Spinal cord (tissue), 10 donors: ENCODE measurements at places on chromosomes 2 and 18. TPM values are rescaled to one million over a fixed set of nuclear protein-coding genes. Genes with fewer than 3 reads are reported as not detected.

Gene CD8A
- polyA plus RNA-seq, result 3.9 TPM

DNA sequence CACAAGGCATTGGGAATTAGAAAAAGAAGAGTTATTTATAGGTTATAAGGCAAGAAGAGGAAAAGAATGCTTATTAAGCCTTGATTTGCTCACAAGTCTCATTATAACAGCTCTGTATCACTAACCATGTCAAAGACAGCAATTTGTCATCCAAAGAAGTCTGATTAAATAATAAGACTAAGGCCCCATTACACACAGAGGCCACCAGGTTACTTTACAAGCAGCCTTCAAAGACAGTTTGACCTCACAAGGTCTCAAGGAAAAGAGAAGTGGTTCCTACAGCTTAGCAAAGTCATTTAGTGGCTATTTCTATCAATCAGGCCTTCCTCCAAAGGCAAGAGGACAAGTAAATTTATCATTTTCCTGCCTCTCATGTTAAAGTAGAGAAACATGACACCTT, 188.5 kb downstream of the MBD2 start:
- no peak for DNase-seq

DNA sequence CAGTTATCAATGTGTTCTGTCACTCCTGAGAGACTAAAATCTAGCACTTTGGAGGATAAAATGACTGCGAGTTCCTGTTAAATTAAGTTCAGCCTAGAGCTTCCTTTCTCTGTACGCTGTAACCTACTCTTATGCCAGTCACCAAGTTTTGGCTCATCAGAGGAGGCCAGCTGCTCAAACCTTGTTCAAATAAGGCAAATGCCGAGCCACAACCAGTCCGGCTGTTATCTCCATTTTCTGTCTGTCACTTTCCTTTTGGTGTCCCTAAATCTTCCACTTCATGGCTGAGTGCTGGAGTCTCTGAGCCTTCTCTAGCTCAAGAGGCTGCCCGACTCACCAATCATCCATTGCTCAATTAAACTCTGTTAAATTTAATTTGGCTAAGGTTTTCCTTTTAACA, 33.5 kb upstream of the PXDN start:
- no peak for DNase-seq

GRCh38 chr2:10164601-10165000, 42.1 kb downstream of the RRM2 start:
- DNase-seq, result no peak

- no peak for DNase-seq
These were observed 17.3 kb downstream of the PLCL1 start for GRCh38 chr2:197821550-197822289.

- DNase-seq, result no peak
These were observed 165.5 kb upstream of the ACVR2A start for GRCh38 chr2:147679191-147679954.

DNA sequence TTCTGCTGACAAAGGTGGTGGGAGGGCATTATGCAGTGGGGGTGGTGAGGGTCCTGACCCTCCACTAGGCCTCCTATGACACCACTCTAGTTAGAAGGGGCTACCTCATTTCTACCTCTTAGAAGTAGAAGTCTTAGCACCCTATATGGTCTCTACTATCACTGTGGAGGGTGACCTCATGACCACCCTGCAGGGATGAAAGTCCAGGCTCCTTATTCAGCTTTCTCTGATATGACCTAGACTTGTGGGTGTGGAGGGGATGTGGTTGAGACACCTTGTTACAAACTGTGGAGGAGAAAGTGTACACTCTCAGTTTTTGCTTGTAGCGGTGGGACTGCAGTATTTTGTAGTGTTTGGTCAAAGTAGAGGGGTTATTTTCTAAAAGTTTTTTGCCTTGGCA, 18.6 kb downstream of the TMEM182 start:
- DNase-seq, result no peak

- DNase-seq, result no peak
These were observed 295.9 kb upstream of the CRIM1 start for GRCh38 chr2:36059691-36060090.

DNA sequence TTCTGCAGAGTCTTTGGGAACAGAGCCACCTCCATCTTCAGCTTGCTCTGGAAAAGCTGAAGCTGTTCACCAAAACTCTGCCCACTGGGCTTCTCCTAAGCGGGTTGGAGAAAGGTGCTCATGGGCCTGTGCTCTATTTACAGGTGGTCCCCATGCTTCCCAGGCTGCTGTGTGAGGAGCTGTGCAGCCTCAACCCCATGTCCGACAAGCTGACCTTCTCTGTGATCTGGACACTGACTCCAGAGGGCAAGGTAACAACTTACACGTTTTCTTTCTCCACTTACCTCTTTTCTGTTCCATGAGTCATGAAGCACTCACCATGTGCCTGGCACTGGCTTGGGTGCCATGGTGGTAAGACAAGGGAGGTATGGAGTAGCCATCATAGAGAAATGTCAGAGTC, 129.5 kb upstream of the ALPP start:
- no peak for DNase-seq
